Lower leg skin (tissue), 4 donors: ENCODE measurements at places on chromosomes 13 and 19.

- no peak for DNase-seq
These were observed 42.4 kb downstream of the ADGRE3 start for GRCh38 chr19:14632286-14632685.

GRCh38 chr13:51846756-51847155 is 1.8 kb upstream of the TMEM272 start:
- DNase-seq: no peak

DNA sequence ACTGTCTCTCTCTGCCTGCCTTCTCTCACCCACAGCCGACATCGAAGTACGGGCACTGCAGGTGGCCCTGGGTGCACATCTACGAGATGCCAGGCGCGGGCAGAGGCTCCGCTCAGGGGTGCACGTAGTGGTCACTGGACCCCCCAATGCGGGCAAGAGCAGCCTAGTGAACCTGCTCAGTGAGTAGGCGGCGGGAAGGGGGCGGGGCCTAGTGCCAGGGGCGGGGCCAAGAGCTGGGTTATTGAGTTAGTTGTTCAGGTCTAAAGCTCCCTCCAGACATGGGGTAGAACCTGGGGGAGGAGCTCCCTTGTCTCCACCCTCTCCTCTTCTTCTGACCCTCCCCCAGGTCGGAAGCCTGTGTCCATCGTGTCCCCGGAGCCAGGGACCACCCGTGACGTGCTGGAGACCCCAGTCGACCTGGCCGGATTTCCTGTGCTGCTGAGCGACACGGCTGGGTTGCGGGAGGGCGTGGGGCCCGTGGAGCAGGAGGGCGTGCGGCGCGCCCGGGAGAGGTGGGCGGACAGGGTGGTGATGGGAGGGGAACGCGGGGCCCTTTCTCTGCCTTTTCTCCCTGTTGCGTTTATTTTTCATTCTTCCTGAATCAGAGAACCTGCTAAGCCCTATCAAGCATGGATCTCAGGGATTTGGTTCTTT is 1.9 kb downstream of the GTPBP3 start:
- DNase-seq: no peak

DNA sequence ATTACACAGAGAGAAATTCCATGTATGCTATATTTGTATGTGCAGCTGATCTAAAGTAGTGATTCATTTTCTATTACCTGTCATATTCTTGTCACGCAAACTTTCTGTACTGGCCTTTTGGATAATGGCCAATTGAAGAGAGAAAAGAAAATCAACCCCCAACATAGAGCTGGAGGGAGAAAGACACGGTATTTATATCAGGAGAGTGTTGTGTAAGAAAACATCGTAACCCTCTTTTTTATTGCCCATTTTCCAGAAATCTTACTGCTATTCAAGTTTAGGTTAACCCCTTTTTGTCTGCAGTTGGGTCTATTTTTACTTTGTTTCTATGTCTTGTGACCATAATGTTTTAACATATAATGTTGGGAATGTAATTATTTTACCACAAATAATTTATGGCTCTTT is 27.9 kb downstream of the DGKH start:
- DNase-seq: no peak

DNA sequence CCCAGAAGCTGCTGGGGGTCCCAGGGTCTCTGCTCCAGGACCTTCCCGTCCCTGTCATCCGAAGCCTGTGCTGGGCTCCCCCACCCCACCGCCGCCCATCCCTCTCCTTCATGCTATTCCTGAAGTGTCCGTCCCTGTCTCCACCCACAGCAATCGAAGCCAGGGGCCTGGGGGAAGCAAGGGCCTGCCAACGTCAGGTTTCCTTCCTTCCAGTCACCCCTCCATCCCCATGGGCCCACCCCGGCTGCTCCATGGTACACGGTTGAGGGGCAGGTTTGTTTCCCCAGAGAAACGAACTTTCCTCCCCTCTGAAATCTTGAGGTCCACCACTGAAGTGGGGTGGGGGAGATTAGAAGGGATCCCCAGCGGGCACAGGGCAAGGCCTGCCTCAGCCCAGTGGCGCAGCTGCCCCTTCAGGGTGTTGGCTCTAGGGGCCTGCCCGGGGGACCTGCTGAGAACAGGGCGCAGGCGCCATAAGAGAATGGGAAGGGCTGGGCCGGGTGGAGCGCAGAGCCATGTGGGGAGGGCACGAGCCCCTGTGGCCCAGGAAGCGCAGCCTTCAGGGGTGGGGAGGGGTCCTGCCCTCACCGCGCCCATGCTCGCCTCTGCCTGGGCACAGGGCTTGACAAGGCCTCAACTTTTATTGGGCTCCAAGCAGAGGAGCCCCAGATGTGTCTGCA is 16.1 kb downstream of the CEBPG start:
- DNase-seq: peak; percentile 84
